Stimulated activated CD4-positive, alpha-beta T cell treated with anti-CD3 and anti-CD28 coated beads, TNF-alpha, amount 100 ng/mL, for 4 hours (primary cell): ENCODE measurements at places on chromosomes 1 and 21.

- DNase-seq = no peak
Measured at GRCh38 chr21:23986214-23986613, 1621.1 kb downstream of the MRPL39 start.

DNA sequence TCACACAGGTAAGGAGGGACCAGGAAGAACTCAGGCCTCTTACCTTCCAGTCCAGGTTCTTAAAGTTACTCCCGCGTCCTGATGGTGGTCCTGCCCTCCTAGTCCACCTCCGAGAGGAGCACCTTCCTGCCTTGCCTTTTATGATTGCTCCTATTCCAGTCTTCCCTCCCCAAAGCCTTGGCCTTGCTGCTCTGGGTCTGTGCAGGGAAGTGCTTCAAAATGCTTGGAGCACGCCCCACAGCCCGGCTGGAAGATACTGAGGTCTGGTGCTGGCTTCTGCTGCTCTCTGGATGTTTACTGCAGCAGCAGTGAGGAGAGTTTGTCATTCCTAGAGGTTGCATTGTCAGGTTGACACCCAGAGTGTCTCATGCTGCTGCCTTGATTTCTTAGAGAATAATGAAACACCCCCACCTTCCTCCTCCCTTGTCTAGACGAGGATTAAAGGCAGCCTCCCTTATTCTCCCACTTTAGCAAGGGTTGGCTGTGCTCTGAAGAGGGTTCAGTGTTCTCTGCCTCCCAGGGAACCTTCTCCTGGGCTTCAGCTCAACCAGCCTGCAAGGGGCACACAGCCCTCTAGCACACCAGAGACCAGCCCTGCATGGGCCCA is 142.2 kb upstream of the CACNA1E start:
- DNase-seq = no peak

- DNase-seq = no peak
Measured at GRCh38 chr1:18322368-18323032, 158.2 kb upstream of the KLHDC7A start.

- DNase-seq = no peak
Measured at GRCh38 chr1:240906477-240906876, 294.5 kb upstream of the GREM2 start.

GRCh38 chr1:212667223-212668139 is 32.2 kb downstream of the BATF3 start:
- DNase-seq = no peak

- DNase-seq = peak; percentile 83
Measured at GRCh38 chr1:16351994-16352841, at the start of gene FBXO42. Gene FBXO42 (minus strand): TSS chr1:16352480. CDS start chr1:16315418, 37,062 bp downstream.

DNA sequence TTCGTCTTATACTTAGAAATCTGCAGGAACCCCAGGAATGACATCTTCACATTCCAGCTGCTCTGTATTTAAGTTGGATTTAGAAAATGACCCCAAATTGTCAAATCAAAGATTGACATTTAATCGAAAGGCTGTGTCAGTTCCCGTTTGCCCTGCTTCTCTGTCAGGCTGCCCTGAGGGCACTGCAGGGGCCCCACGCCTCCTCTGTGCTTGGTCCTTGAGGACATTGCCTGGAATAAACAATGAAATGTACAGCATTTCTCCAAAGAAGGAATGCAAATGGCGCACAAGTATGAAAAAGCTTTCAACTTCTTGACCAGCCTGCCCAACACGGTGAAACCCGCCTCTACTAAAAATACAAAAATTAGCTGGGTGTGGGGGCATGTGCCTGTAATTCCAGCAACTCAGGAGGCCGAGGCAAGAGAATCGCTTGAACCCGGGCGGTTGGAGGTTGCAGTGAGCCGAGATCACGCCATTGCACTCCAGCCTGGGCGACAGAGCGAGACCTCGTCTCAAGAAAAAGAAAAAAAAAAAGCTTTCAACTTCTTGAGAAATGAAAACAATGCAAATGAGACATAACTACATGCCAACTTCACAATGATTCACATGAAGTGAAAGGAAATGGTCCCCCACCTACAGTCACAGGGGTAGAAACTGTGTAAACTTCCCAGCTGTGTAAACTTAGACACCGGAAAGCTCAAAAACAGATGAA is 3.0 kb downstream of the TMPRSS3 start:
- no peak for DNase-seq

DNA sequence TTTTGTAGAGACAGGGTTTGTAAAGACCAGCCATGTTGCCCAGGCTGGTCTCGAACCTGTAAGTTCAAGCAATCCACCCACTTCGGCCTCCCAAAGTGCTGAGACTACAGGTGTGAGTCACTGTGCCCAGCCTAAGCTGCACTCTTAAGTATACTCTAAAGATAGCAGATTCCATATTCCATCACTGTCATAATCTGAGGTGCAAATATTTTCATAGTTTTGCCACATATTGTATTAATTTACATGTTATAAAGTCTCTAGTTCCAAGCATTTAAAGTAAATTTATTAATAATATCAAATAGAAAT is 121.3 kb downstream of the HFM1 start:
- no peak for DNase-seq

GRCh38 chr1:13492711-13493110 is 21.1 kb downstream of the LRRC38 start:
- no peak for DNase-seq

GRCh38 chr1:20079661-20080305 is 9.8 kb downstream of the PLA2G5 start:
- DNase-seq = no peak

GRCh38 chr1:154895798-154896197 is 25.7 kb upstream of the KCNN3 start:
- no peak for DNase-seq

DNA sequence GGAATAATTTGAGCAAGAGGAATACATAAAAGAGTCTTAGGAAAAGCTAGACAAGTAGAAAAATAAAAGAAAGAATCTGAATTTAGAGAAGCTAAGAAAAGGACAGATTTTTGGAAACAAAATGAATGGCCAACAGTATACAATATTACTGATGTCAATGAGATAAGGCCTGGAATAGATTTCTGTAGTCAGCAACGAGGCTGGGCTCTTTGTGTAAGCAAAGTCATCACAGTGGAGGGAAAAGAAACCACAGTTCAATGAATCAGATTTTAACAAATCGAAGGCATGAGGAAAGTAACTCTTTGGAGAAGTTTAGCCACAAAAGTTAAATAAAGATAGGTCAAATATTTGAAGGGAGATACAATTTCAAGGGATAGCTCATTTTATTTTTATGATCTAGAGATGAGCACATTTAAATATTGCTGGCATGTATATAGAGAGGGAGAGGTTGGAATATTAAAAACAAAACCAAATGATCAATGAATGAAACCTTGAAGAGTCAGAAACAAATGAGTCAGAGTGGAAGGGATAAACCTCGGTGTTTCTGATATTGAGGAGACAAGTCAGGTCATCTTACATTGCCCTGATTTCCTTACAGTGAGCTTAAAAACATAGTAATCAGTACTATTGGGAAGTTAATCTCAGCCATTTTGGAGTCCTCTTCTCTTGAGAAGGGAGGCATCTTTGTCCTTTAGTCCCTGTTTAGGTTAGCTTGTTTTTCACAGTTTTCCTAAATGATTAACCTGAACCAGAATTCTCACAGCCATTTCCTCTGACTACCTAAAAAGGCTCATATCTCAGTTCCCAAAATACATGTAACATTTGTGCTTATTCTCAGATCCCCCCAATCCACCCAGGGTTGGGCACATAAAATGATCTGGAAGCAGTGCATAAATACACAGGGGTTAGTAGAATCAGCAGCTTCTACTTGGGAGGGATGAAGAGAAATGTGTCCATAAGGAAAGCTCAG is 620.0 kb upstream of the B3GALT2 start:
- no peak for DNase-seq

GRCh38 chr1:111412839-111413238 is 14.7 kb downstream of the OVGP1 start:
- DNase-seq = no peak

- no peak for DNase-seq
Measured at GRCh38 chr1:40226192-40226591, 21.5 kb upstream of the TMCO2 start.

- no peak for DNase-seq
Measured at GRCh38 chr1:41152622-41153044, 89.5 kb downstream of the SCMH1 start.

DNA sequence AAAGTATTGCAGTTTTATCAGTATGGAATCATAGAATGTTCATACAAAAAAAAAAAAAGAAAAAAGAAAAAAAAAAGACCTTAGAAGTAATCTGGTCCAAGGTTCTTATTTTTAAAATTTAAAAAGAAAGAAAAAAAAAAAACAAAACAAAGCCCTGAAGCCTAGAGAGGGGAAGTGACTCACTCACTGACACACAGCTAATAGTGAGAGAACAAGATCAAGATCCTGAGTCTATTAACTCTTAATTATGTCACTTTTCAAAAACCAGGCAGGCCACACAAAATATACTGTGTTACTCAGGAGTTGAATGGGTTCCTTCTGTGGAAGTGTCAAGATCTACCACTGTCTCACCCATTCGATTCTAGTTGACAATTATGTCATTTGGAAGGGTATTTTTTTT is 433.9 kb upstream of the DAB1 start:
- DNase-seq = no peak

GRCh38 chr1:167756730-167757405 is 35.1 kb downstream of the MPZL1 start:
- DNase-seq = no peak

DNA sequence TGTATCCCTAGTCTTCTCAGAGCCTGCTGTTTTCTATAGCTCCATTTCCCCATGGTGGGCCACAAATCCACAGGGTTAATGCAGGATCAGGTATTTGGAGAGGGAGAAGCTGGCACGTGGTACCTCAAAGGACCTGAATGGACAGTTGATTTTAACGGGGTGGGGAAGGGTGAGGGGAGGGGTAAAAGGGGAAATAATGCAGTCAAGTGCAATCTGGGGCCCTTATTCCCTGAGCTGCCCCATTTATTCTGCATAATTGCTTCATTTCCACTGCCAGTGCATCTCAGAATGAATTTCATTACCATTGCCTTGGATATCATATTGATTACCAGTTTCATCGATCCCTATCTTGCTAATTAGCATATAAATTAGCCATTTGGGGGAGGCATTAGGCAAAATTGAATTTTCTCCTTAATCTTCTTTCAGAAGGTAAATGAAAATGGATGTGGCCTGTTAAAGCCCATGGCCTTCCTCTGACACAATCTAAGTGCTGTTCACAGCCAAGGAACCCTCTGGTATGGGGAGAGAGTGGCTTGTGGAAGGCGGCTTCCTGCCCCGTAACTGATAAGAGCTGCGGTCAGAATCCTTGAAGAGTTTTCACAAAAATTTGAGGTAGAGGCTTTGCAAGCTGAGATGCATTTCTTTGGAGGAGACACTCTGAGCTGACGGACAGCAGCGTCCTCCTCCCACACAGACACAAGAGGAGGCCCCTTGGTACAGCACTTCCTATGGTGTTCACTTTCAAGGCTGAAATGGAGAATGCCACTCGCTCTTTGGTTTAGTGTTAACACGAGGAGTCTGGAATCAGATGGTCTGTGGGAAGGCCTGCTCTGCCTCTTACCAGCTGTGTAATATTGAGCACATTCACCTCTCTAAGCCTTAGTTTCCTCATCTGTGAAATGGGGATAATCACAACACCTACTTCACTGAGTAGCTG is 34.4 kb downstream of the PHC2 start:
- no peak for DNase-seq

DNA sequence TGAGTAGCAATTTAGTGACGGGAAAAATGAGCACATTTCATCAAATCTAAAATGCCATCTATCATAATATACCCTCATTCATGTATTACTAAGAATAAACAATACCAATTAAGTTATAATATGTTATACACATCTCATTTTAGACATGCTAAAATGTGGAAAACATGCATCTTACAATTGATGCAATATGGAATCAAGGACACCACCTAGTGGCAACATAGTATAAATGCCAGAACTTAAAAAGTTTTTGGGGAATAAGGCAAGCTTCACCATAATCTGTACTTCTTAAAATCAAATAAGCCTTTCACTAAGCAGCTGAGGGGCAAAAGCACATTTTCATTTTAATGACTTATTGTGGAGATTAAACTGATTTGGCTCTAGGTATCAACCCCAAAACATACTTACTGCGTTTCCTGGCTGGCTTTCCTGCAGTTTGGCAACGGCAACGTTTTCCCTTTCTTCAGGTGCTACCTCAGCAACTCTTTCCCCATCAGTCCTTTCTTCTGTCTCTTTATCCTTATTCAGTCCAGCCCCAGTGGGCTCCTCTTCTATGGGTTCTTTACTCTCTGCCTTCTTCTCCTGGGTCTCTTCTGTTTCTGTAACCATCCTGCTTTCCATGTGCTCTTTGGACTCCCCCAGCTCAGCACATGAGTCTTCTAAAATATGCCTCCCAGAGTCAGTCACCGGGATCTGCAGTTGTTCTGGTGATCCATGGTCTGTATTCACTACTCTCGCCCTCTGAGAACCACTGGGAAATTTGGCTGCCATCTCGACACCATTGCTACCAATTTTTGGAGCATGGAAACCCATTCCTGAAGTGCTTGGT is 11.4 kb downstream of the SDE2 start:
- no peak for DNase-seq

DNA sequence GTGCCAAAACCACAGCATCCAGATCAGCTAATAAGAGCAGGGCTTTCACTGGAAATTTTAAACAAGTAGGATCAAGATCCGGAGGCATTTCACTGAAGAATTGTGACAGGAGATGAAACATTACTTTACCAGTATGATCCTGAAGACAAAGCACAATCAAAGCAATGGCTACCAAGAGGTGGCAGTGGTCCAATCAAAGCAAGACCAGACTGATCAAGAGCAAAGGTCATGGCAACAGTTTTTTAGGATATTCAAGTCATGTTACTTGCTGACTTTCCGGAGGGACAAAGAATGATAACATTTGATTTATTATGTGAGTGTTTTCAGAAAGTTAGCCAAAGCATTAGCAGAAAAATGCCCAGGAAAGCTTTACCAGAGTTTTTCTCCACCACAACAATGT is 8.2 kb downstream of the ZSWIM5 start:
- DNase-seq = no peak

- DNase-seq = no peak
Measured at GRCh38 chr1:35834218-35834617, 26.4 kb downstream of the AGO4 start.

DNA sequence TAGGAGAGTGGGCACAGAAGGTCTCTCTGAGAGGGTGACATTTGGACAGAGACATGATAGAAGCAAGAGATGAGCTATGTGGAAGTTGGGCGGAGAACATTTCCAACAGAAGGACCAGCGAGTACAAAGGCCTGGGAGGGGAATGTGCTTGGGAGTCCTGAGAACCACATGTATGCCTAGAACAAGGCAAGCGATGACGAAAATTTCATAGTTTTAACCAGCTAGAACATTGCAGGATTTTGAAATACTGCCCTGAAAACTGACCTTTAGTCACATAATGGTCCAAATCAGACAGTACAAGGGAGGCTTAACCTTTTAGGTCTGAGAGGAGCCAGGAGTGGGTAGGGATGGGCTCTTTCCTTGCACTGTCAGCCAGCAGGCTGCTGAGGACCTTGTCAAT is 68.0 kb downstream of the MRPS6 start:
- DNase-seq = no peak

GRCh38 chr1:22612671-22613571 is 23.5 kb upstream of the C1QA start:
- DNase-seq = no peak

GRCh38 chr1:205171369-205171768 is 40.1 kb downstream of the DSTYK start:
- no peak for DNase-seq

GRCh38 chr1:40795811-40796586 is 12.4 kb downstream of the KCNQ4 start:
- no peak for DNase-seq

- DNase-seq = no peak
Measured at GRCh38 chr1:101153692-101154091, 83.1 kb upstream of the S1PR1 start.

GRCh38 chr1:88649932-88650331 is 34.1 kb upstream of the PKN2 start:
- no peak for DNase-seq
